ENCODE measurements at places on chromosomes 7 and 10.

- no peak for DNase-seq
Observed at GRCh38 chr10:52400562-52400961, 86.5 kb downstream of the DKK1 start.

GRCh38 chr7:111735661-111736551 is 173.6 kb upstream of the IMMP2L start:
- DNase-seq: peak; percentile 77

GRCh38 chr7:157565201-157565626 is 228.4 kb downstream of the DNAJB6 start:
- DNase-seq: no peak

DNA sequence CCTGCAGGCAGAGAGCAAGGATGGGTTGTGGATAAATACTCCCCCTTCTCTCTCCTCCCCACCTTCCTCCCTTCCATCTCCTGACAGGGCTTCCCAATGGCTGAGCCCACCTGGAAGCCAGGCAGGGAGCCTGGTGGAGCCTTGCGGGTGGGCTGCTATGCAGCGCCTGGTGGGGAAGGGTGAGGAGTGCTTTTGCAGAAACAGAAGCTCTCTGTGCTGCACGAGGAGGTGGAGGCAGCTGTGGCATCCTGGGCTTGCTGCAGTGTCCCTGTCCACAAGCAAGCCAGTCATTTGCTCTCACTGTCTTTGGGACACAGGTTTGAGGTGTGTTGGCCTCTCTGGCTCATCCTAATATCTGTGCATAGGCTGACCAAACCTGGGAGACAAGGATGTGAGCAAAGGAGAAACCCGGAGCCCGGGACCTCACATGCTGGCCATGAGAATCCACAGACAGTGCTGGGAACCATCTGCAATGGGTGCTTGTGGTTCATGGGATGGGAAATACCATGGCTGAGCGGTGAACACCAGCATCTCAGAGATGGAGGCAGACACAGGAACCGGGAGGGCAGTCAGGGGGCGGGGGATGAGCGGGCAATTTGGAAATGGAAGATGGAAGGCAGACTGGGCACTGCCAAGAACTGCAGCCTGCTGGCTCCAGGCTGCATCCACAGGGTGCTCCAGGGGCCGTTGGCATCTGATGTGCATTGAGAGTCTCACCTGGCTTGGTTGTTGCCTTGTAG is 364.2 kb downstream of the GLRX3 start:
- no peak for DNase-seq

GRCh38 chr10:78952030-78952429 is 116.7 kb upstream of the ZMIZ1 start:
- no peak for DNase-seq
